Aorta (tissue), 5 donors: ENCODE measurements at places on chromosomes 7 and 10. TPM values are rescaled to one million over a fixed set of nuclear protein-coding genes. Genes with fewer than 3 reads are reported as not detected.

DNA sequence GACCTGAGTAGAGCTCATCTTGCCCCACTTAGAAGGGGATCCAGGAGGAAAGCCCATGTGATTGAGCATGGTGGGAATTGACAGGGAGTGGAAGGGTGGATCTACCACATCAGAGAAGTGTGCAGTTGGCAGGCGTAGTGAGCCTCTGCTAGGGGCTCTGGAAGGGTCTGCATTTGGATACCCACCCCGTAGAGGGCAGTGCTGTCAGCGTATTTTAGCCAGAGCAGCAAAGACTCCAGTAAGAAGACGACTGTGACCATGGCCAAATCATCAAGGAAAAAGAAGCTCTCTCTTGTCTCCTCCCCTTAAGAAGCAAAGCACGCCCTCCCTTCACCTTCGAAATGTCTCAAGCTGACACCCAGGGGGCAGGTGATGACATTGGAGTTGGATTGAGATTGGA lies 68.8 kb upstream of the INHBA start:
- H3K4me1 ChIP-seq, result no peaks in the 10 kb centered on the region
- no peak for DNase-seq
- no peaks in the 10 kb centered on the region for H3K36me3 ChIP-seq
- H3K27ac ChIP-seq, result no peak overlapping the region

DNA sequence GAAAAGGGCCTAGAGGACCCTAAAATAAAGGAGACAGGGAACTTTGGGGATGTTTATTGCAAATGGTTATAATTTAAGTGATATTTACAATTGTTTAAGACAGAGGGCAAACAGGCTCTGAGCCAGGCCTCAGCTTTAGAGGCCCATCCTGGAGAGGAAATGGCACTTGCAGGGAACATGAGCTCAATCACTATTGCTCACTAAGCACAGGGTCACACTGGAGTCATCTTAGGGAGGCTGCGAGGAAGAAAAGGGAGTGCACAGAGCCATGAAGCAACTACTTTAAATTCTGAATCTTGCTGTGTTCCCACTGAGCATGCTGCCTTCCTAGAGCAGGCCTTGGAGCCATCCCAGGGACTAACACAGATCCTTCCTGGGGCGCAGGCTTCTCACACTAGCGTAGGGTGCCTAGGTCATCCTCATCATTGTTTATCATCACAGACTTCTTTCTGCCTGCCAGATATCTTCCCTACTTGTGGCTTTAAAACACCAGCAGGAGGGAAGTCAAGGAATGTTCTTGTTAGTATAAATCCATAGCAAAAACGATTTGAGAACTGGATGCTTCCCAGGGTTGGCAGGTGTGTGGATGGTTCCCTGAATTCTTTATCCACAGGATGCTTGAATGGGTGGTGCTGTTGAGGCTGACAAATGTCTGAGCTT lies 12.7 kb upstream of the DNAJB12 start:
- H3K27ac ChIP-seq, result no peak overlapping the region
- no peaks in the 10 kb centered on the region for H3K27me3 ChIP-seq
- DNase-seq, result peak; percentile 28
- peaks cover 1% of the 10 kb centered on the region for H3K36me3 ChIP-seq
- no peak overlapping the region for H3K4me3 ChIP-seq
- H3K4me1 ChIP-seq, result no peaks in the 10 kb centered on the region

DNA sequence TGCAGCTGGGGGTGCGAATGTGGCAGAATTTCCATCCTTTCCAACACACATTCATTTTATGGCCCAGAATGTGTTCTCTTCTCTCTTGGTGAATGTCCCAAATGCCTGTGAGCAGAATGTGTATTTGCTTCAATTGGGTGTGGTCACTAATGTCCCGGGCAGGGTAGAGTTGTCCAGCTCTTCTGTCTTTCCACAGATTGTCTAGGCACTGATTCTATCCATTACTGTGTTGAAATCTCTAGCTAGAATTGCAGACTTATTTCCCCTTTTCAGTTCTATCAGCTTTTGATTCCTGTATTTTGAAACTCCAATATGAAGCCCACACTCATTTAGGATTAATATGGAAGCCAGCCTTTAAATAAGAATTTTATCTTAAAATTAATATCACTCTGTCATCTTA lies 14.0 kb upstream of the AKR1E2 start:
- no peak overlapping the region for H3K27ac ChIP-seq
- no peak for DNase-seq
- H3K27me3 ChIP-seq, result no peaks in the 10 kb centered on the region
- no peaks in the 10 kb centered on the region for H3K4me1 ChIP-seq

The CYP17A1 gene
- total RNA-seq, result not detected

- H3K4me3 ChIP-seq, result no peak overlapping the region
- H3K27me3 ChIP-seq, result no peaks in the 10 kb centered on the region
- no peak for DNase-seq
- H3K36me3 ChIP-seq, result no peaks in the 10 kb centered on the region
Measured at GRCh38 chr7:115572111-115572510, 458.5 kb downstream of the TFEC start.

DNA sequence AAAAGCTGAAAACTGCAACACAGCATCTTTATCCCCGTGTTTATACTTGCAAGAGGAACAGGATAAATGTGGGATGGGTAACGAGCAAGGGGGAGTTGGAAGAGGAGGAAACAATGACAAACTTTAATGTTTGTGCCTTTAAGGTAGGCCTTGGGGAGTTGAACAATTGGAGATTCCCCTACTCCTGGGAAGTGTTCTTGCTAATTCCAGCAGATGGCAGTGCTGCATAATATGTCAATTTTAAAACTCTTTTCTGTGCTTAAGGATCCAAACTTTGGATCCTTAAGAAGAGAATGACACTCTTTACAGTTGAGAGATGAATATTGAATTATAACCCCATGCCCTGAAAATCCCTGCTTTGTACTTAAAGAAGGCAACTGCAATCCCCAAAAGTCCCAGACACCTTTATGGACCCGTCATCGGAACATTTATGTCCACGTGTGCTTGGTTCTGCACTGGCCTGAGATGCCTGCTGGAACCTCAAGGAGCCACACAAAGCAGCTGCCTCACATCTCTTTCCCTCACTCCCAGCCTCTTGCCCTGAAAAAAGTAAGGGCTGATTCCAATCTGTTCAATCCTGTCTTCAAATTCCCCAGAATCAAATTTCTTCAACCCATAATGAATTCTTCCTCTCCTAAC lies 12.0 kb downstream of the IFIT5 start:
- H3K27ac ChIP-seq, result no peak overlapping the region
- peaks cover 1% of the 10 kb centered on the region for H3K36me3 ChIP-seq
- H3K4me3 ChIP-seq, result no peak overlapping the region
- no peaks in the 10 kb centered on the region for H3K4me1 ChIP-seq
- H3K27me3 ChIP-seq, result no peaks in the 10 kb centered on the region
- no peak for DNase-seq

DNA sequence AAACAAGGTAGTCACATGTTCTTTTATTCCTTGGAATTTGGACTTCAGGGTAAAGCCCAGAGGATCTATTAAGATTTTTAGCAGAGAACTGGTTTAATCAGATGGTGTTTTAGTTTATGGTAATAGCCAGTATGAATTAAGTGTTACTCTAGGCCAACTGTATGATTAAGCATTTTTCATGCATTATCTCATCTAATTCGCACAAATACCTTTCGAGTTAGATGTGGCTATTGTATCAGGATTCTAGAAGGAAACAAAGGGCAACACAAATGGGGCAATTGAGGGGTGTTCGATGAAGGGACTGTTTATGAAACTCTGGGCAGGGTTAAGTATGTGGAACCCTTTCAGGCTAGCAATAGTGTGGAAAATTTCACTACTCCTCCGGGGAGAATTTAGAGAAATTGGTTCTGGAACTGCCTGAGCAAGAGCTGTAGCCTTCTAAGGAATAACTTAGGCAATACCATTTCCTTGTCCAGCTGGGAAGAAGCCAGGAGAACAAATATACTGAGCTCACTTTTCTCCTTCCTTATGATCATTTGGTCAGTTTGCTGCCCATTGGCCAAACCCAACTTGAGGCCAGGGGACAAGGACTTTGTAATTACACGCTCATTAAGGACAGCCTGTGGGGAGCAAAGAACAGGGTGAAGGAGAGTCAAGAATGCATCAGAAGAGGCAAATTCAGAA lies 319.0 kb upstream of the FZD1 start:
- no peaks in the 10 kb centered on the region for H3K27me3 ChIP-seq
- no peak for DNase-seq
- H3K36me3 ChIP-seq, result no peaks in the 10 kb centered on the region
- no peak overlapping the region for H3K4me3 ChIP-seq

The C10orf105 gene
- total RNA-seq, result 0.36 TPM

- H3K27ac ChIP-seq, result no peak overlapping the region
- DNase-seq, result no peak
- H3K36me3 ChIP-seq, result no peaks in the 10 kb centered on the region
- H3K4me3 ChIP-seq, result no peak overlapping the region
- H3K4me1 ChIP-seq, result no peaks in the 10 kb centered on the region
- H3K27me3 ChIP-seq, result no peaks in the 10 kb centered on the region
Measured at GRCh38 chr10:8211631-8212030, 157.1 kb downstream of the GATA3 start.

DNA sequence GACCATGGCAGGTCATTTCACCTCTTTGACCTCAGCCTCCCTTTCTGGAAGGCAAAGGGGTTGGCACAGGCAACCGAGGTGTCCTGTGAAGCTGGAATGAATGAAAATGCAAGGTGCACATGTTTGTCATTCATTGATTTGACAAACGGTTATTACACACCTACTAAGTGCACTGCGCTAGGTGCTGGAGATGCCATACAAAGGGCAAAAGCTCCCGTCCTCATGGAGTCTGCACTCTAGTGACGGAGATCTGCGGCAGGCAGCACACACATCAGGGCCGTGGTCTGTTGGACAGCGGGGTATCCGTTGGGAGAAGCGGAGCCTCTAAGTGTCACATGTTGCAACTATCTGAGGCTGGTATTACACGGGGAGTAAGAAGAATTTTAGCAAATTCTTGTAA lies 44.2 kb downstream of the PRF1 start:
- no peaks in the 10 kb centered on the region for H3K36me3 ChIP-seq
- no peaks in the 10 kb centered on the region for H3K4me1 ChIP-seq
- no peak overlapping the region for H3K27ac ChIP-seq
- H3K4me3 ChIP-seq, result no peak overlapping the region
